ENCODE measurements at places on chromosomes 11 and 22. TPM values are rescaled to one million over a fixed set of nuclear protein-coding genes. Genes with fewer than 3 reads are reported as not detected.

The C11orf86 gene
- total RNA-seq, result 57.8 TPM

The PIK3IP1 gene
- 1.4 TPM for total RNA-seq

The PTPRCAP gene
- total RNA-seq, result 0.34 TPM

The SYTL2 gene
- 29.9 TPM for total RNA-seq

The ROBO3 gene
- 2.7 TPM for total RNA-seq

The HIC2 gene
- total RNA-seq, result 2.8 TPM

The TST gene
- 38.2 TPM for total RNA-seq

The OR9G4 gene
- total RNA-seq, result not detected
